ENCODE measurements at places on chromosomes 11 and 22. TPM values are rescaled to one million over a fixed set of nuclear protein-coding genes. Genes with fewer than 3 reads are reported as not detected.

Gene REXO2
- total RNA-seq: 55.4 TPM

DNA sequence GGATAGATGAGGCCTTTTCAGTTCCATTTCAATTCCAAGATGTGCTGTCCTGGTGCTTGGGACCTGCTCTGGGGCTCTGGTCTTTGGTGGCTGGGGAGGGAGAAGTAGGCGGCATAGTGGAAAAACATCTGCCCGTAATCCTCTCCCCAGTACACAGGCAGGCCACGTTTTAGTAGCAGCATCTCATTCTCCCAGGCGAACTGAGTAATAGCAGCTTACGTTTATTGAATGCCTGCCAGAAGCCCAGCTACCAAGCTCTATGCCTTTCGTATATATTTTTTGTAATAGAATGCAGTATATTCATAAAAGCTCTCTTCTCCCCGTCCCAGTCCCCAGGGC, 11.4 kb downstream of the ACO2 start:
- no peak for DNase-seq

- DNase-seq: peak; percentile 70
These were observed 16.3 kb upstream of the TMEM41B start for GRCh38 chr11:9330387-9331384.

DNA sequence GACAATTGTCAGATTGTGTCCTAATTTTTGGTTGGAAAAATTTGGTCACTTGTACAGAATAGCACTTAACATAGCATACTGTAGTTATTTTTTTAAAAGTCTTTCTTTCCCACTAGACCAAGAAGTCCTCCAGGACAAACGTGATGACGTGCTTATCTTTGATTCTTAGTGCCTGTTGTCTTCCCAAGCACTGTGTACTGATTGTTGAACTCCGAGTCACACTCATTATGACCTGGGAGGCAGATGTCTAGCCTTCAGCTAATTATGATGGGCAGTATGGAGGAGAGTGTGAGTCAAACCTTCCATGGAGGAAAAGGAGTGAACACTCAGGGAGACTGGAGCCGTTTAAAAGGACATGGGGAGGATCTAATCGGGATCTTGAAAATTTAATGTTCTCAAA, 119.8 kb downstream of the SPON1 start:
- no peak for DNase-seq

DNA sequence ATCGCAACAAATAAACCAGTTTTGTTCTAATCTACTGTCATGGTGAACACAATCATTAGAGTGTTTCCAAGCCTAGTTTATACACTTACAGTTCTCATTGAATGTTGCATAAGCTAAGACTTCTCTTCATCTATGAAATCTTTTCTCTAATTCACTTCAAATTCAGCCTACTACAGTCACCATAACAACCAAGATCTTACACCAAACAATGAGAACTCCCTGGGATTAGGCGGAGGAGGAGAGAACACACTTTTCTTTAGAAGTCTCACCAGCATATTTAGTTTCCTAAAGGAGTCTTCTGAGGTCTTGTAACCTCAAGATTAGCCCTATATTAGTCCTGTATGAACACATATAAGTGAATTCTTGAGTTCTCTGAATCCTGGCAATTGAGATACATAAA, 1889.7 kb downstream of the LRRC4C start:
- no peak for DNase-seq

DNA sequence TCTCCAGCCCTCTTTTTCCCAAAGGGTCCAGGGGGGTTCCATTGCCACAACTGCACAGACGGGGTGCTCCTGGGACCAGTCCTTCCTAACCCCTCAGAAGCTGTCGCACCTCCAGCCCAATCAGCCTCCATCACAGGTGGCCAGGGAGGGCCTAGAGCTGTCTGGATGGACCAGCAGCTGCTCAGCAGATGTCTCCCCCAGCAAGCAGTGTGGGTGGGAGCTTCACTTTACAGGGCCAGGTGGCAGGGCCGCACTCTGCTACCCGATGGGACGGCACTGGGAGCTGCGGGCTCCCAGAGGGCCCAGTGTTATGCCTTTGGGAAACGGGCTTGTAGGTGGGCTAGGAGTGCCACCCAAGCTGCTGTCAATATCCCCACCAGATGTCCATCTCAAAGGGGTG, 120.5 kb downstream of the DSCAML1 start:
- DNase-seq: peak; percentile 33
